Left cardiac atrium (tissue), 4 donors: ENCODE measurements at places on chromosomes 13 and 19. TPM values are rescaled to one million over a fixed set of nuclear protein-coding genes. Genes with fewer than 3 reads are reported as not detected.

GRCh38 chr19:22623841-22624221 lies 10.3 kb upstream of the ZNF492 start:
- no peak for DNase-seq

TSKS gene
- total RNA-seq: 1.1 TPM

GRCh38 chr13:61833228-61833627 lies 417.6 kb upstream of the PCDH20 start:
- no peak for DNase-seq

GRCh38 chr13:108786456-108787200 lies 157.2 kb downstream of the MYO16 start:
- no peak for DNase-seq

PTPRH gene
- 1.5 TPM for total RNA-seq

PLVAP gene
- total RNA-seq: 137 TPM

ZNF584 gene
- 25.0 TPM for total RNA-seq

DNA sequence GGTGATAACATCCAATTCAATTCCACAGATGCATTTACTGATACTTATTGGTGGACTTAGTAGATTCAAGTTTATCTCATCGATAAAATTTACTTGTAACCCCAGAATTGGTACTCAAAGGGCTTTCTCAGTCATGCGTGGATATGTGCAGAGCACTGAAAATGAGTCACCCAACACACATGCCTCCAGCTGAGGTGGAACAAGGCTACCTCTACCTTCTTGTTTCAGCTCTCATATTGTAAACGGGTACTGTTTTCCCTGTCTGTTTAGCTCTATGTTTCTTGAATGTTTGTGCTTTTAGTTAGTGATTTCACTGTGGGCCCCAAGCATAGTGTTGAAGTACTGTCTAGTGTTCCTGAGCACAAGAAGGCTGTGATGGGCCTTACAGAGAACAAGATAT lies 1.5 kb downstream of the LRRC63 start:
- no peak for DNase-seq

RASIP1 gene
- total RNA-seq: 23.8 TPM

COL4A2 gene
- 176 TPM for total RNA-seq

DNA sequence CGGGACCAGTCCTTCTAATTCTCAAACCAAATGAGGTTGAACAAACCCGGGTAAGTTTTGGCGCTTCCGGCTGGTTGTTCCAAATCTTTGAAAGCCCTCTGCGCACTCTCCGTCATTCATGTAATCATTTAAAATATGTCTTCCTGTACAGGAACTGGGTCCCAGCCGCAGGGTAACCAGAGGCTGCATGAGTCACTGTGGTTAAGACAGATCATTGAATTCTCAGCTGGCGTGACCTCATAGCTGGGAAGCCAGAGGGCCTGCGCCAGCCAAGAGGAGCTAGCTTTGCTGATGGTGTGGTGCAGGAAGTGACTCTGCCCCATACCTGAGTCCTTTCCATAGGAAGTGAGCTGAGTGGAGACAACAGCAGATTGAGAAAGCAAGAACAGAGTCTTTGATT lies 135.2 kb downstream of the TSHZ3 start:
- peak; percentile 57 for DNase-seq

ONECUT3 gene
- not detected for total RNA-seq

DNA sequence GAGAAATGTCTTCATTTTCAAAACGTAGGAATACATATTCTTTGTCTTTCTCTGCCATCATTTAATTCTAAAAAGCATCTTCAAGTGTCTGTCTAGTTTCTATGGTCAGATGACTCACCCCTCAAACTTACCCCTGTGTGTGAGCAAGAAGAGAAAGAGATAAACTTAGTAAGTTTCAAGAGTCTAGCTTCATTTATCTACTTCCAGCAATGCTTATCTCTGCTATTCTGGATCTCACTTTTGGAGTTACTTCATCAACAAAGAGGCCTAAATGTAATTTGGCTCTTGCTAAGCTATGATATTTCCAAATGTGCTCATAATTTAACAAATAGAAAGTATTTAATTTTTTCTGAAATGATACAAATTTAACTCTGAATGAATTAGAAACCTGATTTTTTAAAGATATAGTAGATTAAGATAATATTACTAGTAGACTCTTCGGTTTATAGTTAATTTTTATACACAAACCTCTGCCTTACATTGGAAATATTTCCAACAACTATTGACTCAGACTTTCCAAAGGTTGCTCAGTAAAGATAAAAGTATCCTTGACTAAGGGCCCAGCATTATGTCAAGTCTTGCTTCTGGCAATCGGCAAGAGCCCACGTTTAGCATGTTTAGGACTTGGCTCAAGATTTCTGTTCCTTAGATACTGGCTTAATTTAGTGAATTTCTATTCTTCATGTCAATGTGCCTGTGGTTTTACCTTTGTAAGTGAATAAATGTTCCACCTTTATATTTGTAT lies 1511.0 kb upstream of the SLC10A2 start:
- DNase-seq: no peak

PCDH17 gene
- 3.1 TPM for total RNA-seq
